ENCODE measurements at places on chromosomes 13 and 19. TPM values are rescaled to one million over a fixed set of nuclear protein-coding genes. Genes with fewer than 3 reads are reported as not detected.

Gene SULT2A1
- not detected for total RNA-seq

Gene ACER1
- total RNA-seq: not detected

Gene HS6ST3
- total RNA-seq: not detected

Gene FBL
- 505 TPM for total RNA-seq

Gene TMEM238
- 8.3 TPM for total RNA-seq

Gene HSPB6
- total RNA-seq: not detected

- no peak for DNase-seq
Measured at GRCh38 chr19:366205-366783, 21.7 kb upstream of the MIER2 start.

GRCh38 chr19:20388706-20389225, 176.8 kb downstream of the ZNF737 start:
- DNase-seq: no peak

DNA sequence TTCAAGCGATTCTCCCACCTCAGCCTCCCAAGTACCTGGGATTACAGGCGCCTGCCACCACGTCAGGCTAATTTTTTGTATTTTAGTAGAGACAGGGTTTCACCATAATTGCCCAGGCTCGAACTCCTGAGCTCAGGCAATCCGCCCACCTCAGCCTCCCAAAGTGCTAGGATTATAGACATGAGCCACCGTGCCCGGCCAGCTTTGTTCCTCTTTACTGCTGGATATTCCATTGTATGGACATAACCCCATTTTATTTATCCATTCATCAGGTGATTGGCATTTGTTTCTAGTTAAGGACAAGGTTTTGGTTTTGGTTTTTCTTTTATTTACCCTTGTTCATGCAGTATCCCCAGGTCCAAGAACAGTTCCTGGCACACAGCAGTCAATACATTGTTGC, 4.1 kb upstream of the RPS9 start:
- no peak for DNase-seq

DNA sequence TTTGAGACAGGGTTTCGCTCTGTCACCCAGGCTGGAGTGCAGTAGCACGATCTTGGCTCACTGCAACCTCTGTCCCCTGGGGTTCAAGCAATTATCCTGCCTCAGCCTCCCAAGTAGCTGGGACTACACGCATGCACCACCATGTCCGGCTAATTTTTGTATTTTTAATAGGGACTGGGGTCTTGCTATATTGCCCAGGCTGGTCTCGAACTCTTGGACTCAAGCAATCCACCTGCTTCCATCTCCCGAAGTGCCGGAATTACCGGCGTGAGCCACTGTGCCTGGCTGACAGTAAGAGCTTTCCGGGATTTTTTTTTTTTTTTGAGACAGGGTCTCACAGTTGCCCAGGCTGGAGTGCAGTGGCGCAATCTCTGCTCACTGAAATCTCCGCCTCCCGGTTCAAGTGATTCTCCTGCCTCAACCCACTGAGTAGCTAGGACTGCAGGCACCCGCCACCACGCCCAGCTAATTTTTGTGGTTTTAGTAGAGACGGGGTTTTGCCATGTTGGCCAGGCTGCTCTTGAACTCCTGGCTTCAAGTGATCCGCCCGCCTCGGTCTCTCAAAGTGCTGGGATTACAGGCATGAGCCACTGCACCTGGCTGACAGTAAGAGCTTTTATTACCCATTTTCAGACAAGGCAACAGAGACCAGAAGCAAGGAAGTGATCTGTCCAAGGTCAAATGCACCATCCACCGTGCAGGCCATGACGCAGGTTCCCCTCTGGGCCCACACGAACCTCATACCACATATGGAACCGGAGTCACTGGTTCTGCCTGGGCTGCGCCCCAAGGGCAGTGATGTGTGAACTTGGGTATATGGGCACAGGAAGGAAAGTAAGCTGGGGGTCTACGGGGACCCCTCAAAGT, 21.0 kb downstream of the RFX1 start:
- no peak for DNase-seq

GRCh38 chr13:32443111-32443510, 15.2 kb upstream of the N4BP2L1 start:
- no peak for DNase-seq

DNA sequence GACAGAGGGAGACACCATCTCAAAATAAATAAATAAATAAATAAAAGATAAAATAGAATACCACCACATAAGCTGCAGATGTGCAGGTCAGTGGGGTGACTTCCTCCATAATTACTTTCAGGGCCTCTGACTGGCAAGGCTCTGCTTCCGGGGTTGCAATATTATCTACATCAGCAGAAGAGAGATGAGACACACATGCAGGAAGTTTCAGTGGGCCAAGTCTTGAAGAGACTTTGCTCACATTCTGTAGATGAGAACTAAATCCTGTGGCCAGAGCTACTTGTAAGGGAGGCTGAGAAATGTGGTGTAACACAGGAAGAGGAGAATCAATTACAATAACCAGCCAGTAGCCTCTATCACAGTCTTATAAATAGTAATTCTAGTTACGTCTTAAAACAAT, 89.9 kb upstream of the MAB21L1 start:
- DNase-seq: peak; percentile 73

GRCh38 chr13:32126756-32127155, 95.2 kb downstream of the FRY start:
- DNase-seq: no peak

- DNase-seq: no peak
Measured at GRCh38 chr19:49850221-49850486, 805 bp upstream of the PTOV1 start.

DNA sequence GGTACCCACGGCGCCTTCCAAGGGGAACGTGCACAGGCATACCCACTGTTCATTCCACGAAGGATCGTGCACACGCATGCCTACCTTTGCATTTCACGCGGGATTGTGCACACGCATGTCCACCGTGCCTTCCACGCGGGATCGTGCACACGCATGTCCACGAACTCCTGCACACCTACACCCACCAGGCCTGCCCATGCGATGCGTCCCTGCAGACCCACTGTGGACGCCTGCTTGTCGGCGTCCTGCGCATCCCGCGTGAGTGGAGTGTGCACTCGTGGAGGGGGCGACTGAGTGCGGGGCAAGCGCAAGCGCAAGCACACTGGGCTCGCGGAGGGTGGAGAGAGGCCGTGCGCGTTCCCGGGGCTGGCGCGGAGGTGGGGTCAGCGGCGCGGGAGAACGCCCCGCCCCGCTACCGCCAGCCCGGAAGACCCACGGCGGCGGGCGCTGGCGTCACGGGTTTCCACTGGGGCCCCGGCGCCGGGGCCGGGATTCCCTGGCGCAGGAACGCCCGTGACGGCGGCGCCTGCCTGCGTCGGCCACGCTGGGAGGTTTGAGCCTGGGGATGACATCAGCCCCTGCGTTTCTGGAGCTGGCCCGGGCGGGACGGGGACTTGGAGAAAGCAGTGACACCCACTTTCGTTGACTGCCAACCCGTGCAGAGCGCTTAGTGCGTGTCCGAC, 18.7 kb downstream of the GADD45B start:
- DNase-seq: peak; percentile 77

- DNase-seq: no peak
Measured at GRCh38 chr13:107088061-107088460, 520.1 kb upstream of the ARGLU1 start.

- DNase-seq: no peak
Measured at GRCh38 chr19:8529369-8530006, 15.5 kb upstream of the ZNF414 start.

DNA sequence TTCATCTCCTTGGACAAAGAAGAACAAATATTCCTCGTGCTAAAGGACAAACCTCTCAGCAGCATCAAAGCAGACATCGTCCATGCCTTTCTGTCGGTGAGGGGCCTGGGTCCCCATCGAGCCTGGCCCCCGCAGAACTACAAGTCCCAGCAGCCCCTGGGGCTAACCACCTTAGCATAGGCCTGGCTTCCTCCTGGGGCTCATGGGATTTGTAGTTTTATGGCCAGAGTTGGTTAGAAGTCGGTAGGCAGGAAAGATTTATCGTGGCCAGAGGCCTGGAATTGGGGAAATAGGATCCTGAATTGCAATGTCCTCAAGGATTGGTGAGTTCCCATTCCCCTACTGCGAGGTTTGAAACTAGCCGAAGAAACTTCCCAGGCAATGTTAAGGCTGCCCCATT, 19.6 kb downstream of the TMEM150B start:
- no peak for DNase-seq

DNA sequence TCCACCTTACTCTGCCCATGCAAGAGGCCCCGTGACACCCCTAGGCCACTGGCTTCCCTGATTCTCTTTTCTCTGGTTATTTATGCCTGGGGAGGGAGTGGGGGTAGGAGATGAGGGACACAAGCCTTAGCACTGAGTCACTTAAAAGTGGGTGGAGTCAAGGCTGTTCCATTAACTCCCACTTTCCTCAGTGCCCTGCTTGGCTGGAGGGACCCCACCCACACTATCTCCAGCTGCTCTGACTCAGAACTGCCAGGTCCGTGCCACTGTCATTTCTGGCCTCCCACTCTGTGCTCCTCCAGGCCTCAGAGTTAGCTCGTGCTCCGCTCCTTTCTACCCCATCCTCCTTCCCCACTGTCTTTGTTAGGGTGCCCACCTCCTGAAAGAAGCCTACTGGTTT, 113.4 kb upstream of the UQCRFS1 start:
- DNase-seq: peak; percentile 34

DNA sequence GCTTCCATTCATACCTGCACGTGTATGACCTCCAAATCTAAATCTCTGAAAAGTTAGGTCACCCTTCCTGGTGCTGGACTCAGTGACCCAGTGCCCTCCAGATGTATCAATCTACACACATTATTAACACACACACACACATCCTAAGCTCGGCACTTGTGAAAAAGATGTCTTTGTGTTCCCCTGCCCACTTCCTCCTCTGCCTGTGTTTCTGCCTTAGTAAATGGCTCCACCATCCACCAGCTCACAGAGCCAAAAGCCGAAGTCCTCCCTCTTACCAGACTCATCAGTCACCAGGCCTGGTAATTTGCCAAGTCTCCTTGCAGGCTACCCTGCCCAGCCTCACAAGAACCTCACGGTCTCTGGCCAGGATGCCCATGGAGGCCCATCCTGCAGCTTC, 131.5 kb downstream of the SHISA2 start:
- no peak for DNase-seq

DNA sequence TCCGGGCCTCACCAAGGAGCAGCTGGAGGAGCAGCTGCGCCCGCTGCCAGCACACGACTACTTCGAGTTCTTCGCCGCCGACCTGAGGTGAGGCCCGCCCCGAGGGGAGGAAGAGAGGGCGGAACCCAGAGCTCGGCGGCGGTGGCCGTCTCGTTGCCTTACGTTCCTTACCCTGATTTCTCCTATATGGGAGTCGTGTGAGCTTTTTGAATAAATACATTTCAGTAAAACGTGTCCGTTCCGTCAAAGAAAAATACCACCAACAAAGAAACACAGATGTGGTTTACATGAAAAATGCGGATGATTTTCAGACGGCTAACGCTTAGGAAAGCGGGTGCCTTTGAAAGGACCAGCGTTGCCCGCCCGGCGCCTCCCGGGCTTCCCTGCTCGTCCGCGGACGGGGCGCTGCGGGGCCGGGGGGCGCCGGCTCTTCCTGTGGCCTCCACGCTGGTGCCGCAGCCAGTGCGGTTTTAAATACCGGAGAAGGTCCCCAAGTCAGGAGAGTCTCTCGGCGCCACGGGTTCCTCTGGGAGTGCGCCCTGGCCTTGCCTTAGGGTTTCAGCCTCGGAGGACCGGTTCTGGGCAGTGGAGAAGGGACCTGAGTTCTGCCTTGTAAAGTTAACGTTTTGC, 755 bp downstream of the UPF3A start:
- peak; percentile 84 for DNase-seq

GRCh38 chr13:105389373-105389772, 1146.1 kb downstream of the EFNB2 start:
- DNase-seq: no peak

- DNase-seq: no peak
Measured at GRCh38 chr19:55308281-55308680, 16.9 kb downstream of the TMEM150B start.

Data from natural killer cell treated with Interleukin-12 subunit alpha and Interleukin-12 subunit beta and Interleukin-15 and Interleukin-18, amount 100 ng/mL, for 72 hours (primary cell).